ENCODE measurements at places on chromosomes 3 and 15.

GRCh38 chr3:51691021-51691420 is 15.8 kb upstream of the GRM2 start:
- no peak for DNase-seq

DNA sequence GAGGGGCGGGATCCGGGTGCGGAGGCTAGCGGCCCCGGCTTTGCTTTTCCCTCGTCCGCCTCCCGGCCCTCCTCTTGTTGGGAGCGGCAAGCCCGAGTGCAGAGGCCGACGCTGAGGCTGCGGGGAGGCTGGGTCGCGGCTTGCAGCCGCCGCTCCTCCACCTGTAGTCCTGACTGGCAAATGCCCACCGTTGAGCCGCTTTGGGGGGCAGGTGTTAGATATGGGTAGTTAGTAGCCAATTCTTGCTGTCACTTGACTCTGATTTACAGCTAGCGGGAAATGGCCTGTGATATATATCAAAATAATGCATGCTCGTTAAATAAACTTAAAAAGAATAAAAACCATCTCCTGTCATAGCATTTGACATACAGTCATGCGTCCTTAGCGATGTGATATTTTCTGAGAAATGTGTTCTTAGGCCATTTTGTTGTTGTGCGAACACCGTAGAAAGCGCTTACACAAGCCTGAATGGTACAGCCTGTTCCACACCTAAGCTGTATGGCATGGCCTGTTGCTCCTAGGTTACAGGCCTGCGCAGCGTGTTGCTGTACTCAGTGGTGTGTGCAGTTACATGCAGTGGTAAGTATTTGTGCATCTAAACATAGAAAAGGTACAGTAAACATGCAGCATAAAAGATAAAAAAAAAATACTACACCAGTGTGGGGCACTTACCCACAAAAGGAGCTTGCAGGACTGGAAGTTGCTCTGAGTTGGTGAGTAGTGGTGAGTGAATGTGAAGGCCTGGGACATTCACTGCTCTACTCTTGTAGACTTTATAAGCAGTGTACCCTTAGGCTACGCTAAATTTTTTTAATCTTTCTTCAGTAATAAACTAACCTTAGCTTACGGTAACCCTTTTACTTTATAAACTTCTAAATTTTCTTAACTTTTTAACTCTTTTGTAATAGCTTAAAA is 873 bp downstream of the CAPN7 start:
- peak; percentile 72 for DNase-seq

- DNase-seq, result no peak
Measured at GRCh38 chr3:151796105-151796680, 17.7 kb upstream of the AADAC start.

GRCh38 chr3:71584394-71585011 is 975 bp upstream of the FOXP1 start:
- DNase-seq, result peak; percentile 46

DNA sequence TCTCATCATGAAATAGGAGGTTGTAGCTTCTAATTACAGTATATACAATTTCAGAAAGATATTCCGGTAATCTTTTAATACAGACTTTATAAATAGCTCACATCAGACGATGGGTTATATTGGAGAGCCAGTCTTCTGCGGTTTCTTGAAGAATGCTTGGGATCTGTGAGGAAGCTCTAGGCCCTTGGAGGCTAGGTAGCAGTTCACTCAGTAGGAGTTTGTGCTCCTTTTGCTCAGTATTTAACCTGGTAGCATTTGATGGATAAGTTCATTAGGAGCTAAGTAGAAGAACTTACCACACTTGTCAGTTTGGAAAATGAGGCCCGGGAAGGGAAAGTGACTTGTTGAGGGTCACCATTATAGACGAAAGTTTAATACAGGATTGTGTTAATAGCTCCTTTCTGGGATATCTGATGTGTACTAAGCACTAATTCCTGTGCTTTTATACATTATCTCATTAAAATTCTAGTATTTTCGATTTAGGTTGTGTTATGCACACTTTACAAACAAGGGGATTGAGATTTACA is 2.8 kb downstream of the FNDC3B start:
- DNase-seq, result no peak

DNA sequence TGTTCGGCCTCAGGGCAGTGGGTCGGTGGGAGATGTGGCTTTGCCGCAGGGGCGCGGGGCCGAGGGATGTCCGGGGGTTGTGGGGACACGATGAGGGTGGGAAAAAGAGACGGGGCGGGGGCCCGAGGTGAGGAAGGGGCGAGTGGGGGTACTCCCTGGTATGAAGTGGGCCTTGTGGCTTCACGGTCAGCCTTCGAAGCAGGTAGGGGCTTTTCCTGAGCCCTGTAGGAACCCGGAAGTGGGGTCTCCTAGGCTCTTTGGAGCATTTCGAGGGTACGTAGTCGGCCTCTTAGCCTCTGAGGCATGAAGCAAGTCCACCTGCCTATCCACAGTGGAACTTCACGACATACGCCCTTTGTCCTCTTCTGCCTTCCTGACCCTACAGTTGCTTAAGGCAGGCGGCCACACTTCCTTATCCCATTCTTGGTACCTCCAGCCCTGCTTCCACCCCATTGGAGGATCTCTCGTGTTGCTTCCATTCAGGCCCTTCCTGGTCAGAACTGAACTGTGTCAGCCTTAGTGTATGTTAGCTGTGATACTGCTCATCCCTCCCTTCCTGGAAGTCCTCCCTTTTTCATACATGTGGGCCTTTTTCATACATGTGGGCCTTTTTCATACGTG is 389 bp downstream of the ARPC4 start:
- DNase-seq, result no peak

DNA sequence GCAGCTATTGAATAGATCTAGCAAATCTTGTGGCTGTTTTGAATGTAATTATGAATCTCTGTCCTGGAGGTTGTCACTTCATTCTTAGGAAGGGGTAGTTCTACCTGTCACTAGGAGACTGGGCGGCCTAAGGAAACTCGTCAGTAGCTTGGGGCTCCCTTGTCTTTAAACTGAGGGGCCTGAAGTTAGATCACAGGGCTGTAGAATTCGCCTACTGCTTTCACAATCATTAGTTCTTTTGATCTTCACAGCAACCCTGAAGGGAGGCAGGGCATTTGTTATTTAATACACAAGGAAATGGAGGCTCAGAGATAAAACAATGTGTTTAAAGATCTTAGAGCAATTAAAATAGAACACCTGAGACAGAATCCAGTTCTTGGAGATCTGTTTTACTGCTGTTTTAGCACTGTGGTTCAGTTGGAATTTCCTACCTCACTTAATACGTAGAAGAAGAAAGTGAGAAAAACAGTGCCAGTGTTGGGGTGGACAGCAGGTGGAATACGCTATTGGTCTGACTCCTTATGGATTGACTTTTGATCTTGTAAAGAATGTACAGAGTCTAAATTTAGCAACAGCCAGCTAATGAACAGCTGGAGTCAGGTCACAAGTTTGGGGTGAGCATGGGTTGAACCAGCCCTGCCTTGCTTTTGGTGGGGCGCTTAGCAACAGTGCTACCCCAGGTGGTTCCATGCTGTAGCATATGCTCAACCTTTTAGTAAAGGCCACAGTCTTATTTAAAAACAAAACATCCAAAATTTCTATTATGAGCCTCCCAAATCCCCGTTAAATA is 71.4 kb upstream of the BHLHE40 start:
- DNase-seq, result no peak

DNA sequence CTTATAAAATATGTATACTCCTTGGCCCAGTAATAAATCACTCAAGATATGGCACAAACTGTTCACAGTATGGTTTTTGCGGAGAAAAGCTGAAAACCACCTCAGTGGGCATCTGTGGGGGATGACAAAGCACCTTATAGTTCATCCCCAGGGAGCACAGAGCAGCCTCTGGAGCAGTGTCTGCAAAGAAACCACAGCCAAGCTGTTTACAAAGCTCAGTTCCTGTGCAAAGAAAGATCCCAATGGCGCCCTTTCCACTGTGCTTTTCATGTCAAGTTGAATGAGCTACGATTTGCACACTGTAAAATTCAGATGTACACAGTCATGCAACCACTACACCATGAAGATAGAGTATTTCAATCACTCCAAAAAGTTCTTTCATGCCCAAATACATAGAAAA is 2.5 kb upstream of the EFCC1 start:
- DNase-seq, result no peak

GRCh38 chr3:149608987-149609386 is 48.8 kb downstream of the WWTR1 start:
- no peak for DNase-seq

DNA sequence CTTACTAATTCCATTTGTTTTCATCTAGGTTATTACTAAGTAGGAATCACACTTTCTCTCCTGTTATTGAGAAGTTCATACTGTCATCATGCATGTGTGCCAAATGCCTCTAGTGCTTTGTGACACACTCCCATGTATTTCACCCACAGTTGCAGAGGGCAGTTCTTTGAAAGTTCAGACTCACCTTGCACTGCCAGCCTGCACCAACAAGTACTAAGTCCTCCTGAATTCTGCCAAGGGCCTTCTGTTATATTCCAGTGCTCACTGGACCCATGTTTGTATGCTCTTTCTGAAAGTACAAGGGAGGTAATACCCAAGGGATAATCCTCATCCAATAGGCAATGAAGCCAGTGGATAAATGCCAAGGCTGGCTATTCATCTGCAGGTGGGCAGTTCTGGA is 136.6 kb upstream of the ARPP21 start:
- no peak for DNase-seq

- no peak for DNase-seq
Measured at GRCh38 chr3:14211621-14212020, 33.0 kb downstream of the LSM3 start.

GRCh38 chr3:59606638-59607266 is 556.9 kb upstream of the CFAP20DC start:
- DNase-seq, result peak; percentile 3

DNA sequence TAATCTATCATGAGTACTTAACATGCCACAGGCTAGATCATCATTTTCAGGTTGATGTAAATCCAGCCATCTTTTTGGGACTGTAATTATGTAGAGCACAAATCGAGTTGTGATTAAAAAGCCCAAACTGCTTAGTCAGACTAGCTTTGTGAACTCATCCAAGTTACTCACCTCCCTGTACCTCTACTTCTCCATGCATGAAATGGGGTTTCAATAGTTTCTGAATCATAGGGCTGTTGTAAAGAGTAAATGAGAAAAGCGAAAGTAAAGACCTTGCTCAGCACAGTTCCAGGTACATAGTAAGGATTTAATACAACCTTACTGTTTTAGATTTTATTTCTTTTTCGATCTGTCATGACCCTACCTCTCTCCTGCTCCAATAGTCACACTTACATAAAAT is 85.6 kb upstream of the GAP43 start:
- DNase-seq, result no peak

DNA sequence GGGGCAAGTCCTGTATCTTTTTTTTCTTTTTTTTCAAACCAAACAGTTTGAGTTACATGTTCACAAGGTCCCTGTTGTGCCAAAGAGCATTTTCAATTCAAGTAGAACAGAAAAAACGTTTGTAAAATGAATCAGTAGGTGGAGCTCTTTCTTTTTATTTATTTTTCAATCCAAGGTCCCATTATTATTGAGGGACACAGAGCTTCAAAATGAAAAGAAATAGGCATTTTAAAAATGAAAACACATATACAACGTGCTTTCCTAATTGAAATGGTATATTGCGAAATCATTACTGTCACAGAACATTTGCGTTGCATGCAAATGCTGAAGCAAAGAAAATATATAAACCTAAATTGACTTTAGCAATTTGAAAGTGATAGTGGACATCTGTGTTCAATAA is 711.0 kb downstream of the MECOM start:
- DNase-seq, result no peak

- DNase-seq, result no peak
Measured at GRCh38 chr15:89119489-89120478, 31.5 kb downstream of the ABHD2 start.

GRCh38 chr15:74785194-74786032 is 3.5 kb downstream of the CSK start:
- DNase-seq, result no peak

DNA sequence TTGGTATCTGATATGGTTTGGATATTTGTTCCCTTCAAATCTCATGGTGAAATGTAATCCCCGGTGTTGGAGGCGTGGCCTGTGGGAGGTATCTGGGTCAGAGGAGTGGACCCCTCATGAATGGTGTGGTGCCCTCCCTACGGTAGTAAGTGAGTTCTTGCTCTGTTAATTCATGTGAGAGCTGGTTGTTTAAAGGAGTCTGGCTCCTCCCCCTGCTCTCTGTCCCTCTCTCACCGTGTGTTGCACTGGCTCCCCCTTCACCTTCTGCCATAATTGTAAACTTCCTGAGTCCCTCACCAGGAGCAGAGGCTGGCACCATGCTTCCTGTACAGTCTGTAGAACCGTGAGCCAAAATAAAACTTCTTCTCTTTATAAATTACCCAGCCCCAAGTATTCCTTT is 246.9 kb upstream of the AGTR1 start:
- DNase-seq, result no peak

- DNase-seq, result no peak
Measured at GRCh38 chr3:28386049-28386448, 37.4 kb upstream of the AZI2 start.

GRCh38 chr3:183188895-183189462 is 26.4 kb upstream of the LAMP3 start:
- peak; percentile 54 for DNase-seq

- DNase-seq, result no peak
Measured at GRCh38 chr3:9222049-9222448, 27.4 kb downstream of the SRGAP3 start.

DNA sequence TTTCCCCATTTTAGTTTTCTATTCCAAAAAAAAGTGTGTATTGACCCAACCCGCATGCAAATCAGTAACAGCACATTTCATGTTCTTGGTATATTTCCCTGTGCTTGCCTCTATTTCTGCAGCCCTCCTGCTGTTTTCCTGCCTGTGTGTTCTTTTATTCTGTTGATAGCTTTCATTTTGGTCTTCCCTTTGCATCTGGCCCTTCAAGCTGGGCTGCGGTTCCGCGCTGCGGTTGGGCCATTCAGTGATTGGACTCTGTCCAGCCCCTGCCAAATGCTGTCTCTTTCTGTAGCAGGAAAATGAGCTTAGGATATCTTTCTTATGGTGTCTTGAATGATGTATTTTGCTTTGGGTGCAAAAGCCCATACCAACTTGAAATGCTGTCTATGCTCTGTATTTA is 49.9 kb downstream of the ZNF621 start:
- DNase-seq, result no peak

- DNase-seq, result no peak
Measured at GRCh38 chr3:128727485-128727884, 1.5 kb downstream of the RAB7A start.

GRCh38 chr3:77407441-77407840 is 367.5 kb downstream of the ROBO2 start:
- no peak for DNase-seq

GRCh38 chr3:69776289-69776688 is 37.0 kb downstream of the MITF start:
- DNase-seq, result no peak

GRCh38 chr3:25294169-25294805 is 133.8 kb upstream of the RARB start:
- no peak for DNase-seq

- DNase-seq, result no peak
Measured at GRCh38 chr3:170811515-170811914, 58.5 kb downstream of the RPL22L1 start.

- no peak for DNase-seq
Measured at GRCh38 chr15:34133511-34133910, 31.6 kb downstream of the PGBD4 start.

DNA sequence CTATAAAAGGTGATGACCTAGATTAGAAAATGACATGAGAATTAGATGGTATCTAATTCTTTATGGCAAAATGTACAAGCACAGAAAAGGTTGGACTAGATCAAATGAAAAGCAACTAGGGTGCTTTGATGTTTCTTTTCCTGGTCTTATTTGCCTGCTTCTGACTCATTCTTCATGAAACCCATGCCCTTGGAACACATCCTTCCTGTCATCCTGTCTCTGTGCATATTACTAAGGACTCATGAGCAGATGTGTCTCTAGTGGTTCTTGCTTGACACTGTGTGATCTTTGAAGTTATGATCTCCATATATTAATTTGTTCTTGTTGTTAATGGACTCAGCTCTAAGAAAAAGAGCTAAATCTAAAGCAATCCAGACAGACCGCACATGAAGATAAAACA is 314.0 kb downstream of the ERC2 start:
- DNase-seq, result no peak
